ENCODE measurements at places on chromosomes 3 and 15. TPM values are rescaled to one million over a fixed set of nuclear protein-coding genes. Genes with fewer than 3 reads are reported as not detected.

The LARP6 gene
- 12.4 TPM for polyA plus RNA-seq

The LCTL gene
- 0.07 TPM for polyA plus RNA-seq

The SPESP1 gene
- polyA plus RNA-seq = 3.8 TPM

The GRK7 gene
- 0.14 TPM for polyA plus RNA-seq

The UNC13C gene
- 0.11 TPM for polyA plus RNA-seq

The CCR8 gene
- 2.1 TPM for polyA plus RNA-seq

The CAND2 gene
- 1.4 TPM for polyA plus RNA-seq

The GRAMD2A gene
- polyA plus RNA-seq = 0.52 TPM

The LINGO1 gene
- polyA plus RNA-seq = 0.75 TPM

The TTC21A gene
- 12.3 TPM for polyA plus RNA-seq

The FETUB gene
- polyA plus RNA-seq = 1.8 TPM

The TMEM43 gene
- polyA plus RNA-seq = 50.4 TPM

The SLC24A5 gene
- polyA plus RNA-seq = 0.07 TPM

The OR5K2 gene
- polyA plus RNA-seq = not detected
